Lung microvascular endothelial cell (primary cell): ENCODE measurements at places on chromosomes 1 and 21.
A peak's percentile ranks its signal among the peaks of the same experiment; 100 is the strongest.

GRCh38 chr1:88169139-88169538, 514.9 kb upstream of the PKN2 start:
- no peak for DNase-seq

DNA sequence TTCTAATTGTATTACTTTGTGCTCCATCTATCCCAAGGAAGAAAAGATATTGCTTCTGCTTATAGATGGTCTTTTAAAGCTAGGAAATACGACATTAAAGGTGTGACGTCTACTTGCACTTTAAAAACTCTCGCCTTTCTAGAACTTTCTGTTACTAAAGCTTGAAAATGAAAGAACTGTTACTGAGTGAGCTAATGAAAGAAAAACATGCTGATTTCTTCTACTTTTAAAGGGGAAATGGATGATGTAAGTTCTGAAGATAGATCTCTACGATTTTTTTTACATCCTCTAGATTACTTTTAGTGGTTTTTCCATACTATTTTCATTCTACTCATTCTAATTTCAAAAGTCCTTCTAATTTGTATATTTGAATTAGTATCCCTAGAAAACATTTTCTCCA, 387.5 kb downstream of the USP25 start:
- peak; percentile 67 for DNase-seq

DNA sequence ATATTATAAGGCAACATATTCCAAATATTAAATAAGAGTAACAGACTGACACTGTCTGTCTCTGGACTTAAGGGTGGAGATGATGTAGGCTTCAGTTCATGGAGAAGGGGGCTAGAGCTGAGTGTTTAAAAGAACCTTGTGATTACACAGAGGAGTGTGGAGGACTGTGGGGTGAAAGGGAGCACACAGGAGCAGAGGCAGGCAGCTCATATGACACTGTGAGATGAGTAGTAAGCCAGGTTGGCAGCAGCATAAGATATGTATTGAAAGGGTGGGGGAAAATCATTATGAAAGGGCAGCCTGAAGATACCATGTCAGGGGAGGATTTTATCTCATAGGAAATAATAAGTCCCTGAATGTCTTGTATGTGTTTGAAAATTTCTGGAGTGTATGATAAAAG, 104.5 kb downstream of the AK5 start:
- no peak for DNase-seq

DNA sequence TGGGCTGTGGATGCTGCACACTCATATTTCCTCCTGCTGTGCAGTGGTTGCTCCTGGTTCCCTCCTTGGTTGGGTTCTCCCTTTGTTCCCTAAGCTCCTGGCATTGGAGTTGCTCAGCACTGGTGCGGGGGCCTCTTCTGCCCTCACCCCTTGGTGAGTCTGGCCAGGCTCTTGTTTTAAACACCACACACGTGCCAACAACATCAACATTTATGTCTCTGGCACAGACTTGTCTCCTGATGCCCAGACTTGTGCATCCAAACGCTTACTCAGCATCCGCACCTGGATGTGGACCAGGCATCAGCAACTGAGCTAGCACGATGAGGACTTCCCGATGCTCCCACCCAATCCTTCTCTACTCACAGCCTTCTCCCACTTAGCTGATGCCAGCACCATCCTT, 627.6 kb downstream of the NPHP4 start:
- DNase-seq, result no peak

- DNase-seq, result no peak
These were observed 40.6 kb upstream of the SOD1 start for GRCh38 chr21:31618696-31619430.

- no peak for DNase-seq
These were observed 19.2 kb upstream of the RLF start for GRCh38 chr1:40141878-40142535.

GRCh38 chr1:78334952-78335351, 155.8 kb upstream of the PTGFR start:
- DNase-seq, result no peak

GRCh38 chr1:7384679-7385078, 386.4 kb upstream of the VAMP3 start:
- DNase-seq, result no peak

- DNase-seq, result no peak
These were observed 807.1 kb upstream of the PRMT6 start for GRCh38 chr1:106249365-106249764.
